ENCODE measurements at places on chromosomes 5 and 9.
A peak's percentile ranks its signal among the peaks of the same experiment; 100 is the strongest.

- no peak for DNase-seq
These were observed 519.3 kb upstream of the PTGER4 start for GRCh38 chr5:40160435-40160834.

DNA sequence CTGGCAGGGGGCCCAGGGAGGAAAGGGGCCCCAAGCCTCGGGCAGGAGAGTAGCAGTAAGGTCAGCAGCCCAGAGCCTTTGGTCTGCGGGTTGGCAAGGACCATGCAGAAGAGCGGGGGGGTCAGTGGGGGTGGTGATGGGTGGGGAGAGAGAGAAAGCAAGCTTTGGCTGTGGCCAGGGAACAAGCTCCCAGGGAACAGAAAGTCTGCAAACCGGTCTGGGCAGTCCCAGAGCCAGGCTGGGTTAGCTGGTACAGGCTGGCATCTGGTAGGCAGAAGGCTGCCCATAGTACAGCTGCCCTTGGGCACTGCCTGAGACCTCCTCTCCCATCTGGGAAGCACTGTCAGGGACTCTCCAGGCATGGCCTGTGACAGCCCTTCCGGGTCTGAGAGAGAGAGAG, 10.5 kb upstream of the EPB41L4B start:
- DNase-seq: no peak

DNA sequence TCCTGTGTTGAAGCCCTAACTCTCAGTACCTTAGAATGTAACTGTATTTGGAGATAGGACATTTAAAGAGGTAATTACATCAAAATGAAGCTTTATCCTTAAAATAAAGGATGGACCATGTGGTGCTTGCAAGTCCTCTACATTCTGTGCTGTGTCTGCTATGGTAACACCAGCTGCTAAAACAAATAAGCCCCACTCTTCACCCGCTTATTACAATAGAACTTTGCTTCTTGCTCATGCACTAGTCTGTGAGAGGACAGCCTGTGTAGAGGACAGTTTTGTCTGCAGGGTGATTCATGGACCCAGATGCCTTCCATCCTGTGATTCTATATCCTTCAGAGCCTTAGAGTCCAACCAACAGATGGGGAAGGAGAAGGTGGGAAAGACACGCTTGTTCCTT, 12.5 kb upstream of the IGFBPL1 start:
- DNase-seq: no peak

- DNase-seq: no peak
These were observed 420.8 kb upstream of the BRINP1 start for GRCh38 chr9:119789987-119790386.

GRCh38 chr9:68555437-68556150, 14.9 kb upstream of the TMEM252 start:
- DNase-seq: no peak

- DNase-seq: no peak
These were observed 21.1 kb downstream of the CARTPT start for GRCh38 chr5:71740015-71740753.

DNA sequence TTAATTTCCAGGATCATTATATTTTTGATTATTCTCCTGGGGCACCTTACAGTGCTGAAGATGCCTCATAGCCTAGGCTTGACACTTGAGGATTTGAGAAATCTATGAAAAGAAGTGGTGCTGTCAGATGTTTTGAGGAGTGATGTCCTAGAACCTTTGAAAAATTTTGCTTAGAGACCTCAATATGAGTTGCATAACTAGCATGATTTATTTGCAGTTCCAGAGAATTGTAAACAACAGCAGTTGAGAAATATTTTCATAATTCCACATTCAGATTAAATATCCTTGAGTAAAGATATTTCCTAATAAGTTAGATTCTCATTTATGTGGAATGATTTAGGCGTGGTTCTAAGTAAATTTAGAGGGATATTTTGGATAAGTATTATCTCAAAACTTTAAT, 225.8 kb downstream of the ADAMTSL1 start:
- DNase-seq: no peak

- no peak for DNase-seq
These were observed 298.9 kb downstream of the KCNN2 start for GRCh38 chr5:114660791-114661190.

DNA sequence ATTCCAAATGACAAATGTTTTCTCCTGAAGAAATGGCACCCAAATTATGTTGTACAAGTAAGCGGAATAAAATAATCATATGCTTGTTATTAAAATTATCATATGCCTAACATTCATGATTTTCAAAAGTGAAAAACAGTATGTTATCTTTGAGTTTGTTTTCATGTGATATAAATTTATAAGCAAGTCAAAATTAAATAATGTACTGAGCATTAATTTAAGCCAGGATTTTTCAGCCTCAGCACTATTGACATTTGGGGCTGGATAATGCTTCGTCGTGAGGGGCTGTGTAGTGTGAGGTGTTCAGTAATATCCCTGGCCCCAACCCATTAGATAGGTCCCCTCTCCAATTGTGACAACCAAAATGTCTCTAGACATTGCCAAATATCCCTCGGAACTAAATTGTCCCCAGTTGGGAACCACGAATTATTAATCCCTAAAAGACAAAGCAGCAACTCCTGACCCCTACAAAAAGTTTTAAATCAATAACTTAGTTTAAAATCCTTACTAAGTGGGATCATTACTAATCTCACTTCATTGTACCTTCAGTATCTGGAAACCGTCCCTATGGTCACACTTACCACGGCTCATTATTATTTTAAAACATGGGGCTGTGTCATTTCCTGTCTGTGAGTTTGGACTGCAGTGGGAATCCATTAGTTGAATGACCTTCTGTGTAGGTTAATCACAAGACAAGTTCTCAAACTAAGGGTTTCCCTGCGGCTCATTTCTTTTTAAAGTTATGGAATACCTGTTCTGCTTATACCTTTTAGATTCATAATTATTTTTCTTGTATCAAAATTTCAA, 1.3 kb upstream of the NNT start:
- DNase-seq: peak; percentile 48

All from ACHN (cell line).